NCI-H446 (cell line): ENCODE measurements at places on chromosomes 2 and 18.

- no peak for DNase-seq
These were observed 220.9 kb upstream of the PID1 start for GRCh38 chr2:229492034-229492433.

DNA sequence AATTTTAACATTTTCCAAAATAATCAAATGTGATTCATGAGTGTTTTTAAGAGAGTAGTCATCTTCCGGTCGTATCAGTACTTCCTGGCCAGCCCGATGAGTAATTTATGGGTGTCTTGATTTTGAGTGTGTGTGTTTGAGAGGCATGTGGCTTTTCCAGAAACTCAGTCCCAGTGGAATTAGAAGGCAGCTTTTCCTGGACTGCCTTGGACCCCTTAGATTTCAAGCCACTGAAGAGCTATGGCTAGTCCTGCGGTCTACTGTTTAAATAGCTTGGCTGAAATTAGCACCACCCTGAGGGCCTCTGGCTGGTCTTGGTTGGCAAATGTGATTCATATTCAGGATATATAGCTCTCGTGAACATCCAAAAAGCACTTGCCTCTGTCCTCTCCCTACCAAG lies 59.4 kb downstream of the HK2 start:
- DNase-seq = no peak

GRCh38 chr2:128323555-128323931 lies 4.9 kb upstream of the HS6ST1 start:
- DNase-seq = no peak

GRCh38 chr2:44566059-44566458 lies 204.3 kb downstream of the CAMKMT start:
- peak; percentile 34 for DNase-seq

- no peak for DNase-seq
These were observed 50.9 kb upstream of the RGPD4 start for GRCh38 chr2:107775791-107776190.

DNA sequence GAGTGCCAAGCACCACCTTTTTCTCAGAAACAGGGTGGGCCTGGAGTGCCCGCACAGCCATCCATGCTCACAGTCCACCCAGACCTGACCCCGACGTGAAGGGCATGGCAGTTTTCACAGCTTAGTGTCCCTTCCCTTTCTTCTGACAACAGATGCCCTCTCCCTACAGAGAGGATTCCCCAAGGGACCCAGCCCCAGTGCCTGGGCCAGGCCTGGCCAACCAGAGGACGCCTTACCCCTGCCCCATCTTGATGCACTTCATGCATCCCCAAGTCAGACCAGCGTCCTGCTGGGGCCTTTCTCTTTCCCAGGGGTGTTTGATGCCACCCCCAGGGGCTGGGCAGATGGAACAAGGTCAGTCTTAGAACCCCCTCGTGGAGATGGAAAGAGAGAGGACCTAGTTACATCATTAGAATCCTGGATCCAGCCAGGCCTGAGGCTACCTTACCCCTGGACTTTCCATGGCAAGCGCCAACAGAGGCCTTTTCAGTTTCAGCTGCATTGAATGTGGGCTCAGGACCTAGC lies 3.8 kb downstream of the ANKMY1 start:
- DNase-seq = no peak

DNA sequence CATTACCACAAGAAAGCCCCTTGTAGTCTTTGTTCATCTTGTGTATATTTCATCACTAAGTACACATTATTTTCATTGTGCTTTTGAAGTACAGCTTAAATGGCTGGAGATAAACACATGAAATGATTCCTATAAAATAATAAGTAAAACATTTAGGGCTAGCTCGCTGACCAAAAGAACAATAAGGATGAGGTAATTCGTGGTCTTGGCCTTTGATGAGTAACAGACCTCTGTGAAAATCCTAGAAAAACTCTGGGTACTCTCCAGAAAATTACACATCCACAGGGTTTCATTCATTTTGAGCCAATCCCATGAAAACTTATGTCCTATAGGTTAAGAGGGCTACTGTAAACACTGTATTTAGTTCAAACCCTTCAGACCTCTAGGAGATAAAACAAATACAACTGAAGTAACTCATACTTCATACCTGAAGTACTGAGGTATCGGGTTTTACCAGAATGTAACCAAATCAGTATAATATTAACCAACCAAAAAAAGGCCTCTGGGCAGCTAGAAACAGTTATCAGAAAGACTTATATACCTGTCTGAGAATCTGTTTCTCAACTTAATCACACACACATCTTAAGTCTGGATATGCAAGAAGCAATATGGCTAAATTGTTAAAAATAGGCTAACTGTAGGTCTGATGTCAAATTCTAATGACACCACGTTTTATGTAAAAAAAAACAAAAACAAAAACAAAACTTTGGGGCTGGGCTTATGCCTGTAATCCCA lies 31.0 kb downstream of the CFAP36 start:
- DNase-seq = no peak
